ENCODE measurements at places on chromosomes 5 and 9. TPM values are rescaled to one million over a fixed set of nuclear protein-coding genes. Genes with fewer than 3 reads are reported as not detected.

CENPK gene
- polyA plus RNA-seq = 9.5 TPM

TRIM36 gene
- not detected for polyA plus RNA-seq

FAM169A gene
- 1.6 TPM for polyA plus RNA-seq

GCNT1 gene
- polyA plus RNA-seq = 4.6 TPM

TMEM215 gene
- not detected for polyA plus RNA-seq

FOXD4L6 gene
- polyA plus RNA-seq = not detected

TLE4 gene
- 20.4 TPM for polyA plus RNA-seq

HRCT1 gene
- polyA plus RNA-seq = not detected

SPATA31A3 gene
- polyA plus RNA-seq = not detected

ANKRD34B gene
- not detected for polyA plus RNA-seq

NTRK2 gene
- not detected for polyA plus RNA-seq

TMEM161B gene
- 8.3 TPM for polyA plus RNA-seq

KIF4B gene
- polyA plus RNA-seq = not detected

ZNF879 gene
- polyA plus RNA-seq = 2.7 TPM

CNTFR gene
- polyA plus RNA-seq = not detected

AIF1L gene
- polyA plus RNA-seq = not detected
